Stimulated activated CD4-positive, alpha-beta T cell treated with anti-CD3 and anti-CD28 coated beads, TNF-alpha, amount 100 ng/mL, for 24 hours (primary cell): ENCODE measurements at places on chromosomes 5 and 9.

DNA sequence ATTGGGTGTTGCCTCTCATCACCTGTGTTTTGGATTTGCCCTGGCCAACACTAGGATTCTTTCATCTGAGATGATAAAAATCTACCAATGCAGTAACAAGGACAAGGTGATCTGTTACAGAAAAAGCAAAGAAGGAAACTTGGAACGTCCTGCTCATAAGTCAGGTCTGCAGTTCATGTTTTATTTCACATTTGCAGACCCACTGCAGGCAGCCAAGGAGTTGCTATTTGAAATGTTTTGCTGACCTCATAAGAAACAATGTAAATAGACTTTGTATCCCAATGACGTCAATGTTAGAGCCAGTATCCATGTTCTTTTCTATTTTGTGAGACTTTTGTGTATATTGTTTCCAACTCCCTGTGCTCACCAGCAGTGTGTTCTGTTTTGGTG lies 312.9 kb downstream of the DEPDC1B start:
- no peak for DNase-seq

- no peak for DNase-seq
These were observed 126.1 kb upstream of the NFIB start for GRCh38 chr9:14440062-14440461.

DNA sequence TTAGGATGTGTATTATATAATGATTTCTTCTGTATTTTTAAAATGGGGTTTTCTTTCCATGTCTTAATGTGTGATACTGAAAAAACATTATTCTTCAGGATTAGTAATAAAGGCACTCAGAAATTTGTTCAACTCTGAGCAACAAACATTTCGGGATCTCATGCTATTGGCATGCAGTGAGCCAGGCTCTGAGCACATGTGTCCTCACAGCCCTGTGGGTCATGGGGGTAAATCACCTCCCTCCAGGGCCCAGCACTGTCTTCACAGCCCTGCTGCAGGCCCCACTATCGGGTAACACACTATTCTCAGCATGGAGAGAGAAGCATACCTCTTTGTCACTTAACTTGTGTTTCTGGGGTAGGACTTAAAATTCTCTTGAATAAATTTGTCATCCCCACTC lies 14.0 kb downstream of the TMEM174 start:
- DNase-seq, result no peak

DNA sequence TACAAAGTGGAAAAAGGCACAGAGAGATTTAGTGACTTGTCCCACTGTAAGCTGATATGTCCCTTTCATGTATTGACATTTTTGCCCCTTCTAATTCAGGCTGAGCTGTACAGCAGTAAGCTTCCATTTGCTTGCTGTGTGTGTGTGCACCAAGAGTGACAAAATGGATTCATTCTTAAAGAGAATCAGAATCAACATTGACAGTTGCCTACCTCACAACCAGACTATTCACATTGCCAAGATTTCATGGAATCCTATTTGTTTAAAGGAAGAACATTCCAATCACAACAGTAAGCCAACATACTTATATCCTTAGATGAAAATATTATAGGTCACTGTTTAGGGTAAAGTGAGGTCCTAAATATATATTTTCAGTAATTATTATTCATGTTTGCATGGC lies 102.6 kb downstream of the TMEM232 start:
- DNase-seq, result no peak

- no peak for DNase-seq
These were observed 33.2 kb upstream of the ASTN2 start for GRCh38 chr9:117448066-117448465.

DNA sequence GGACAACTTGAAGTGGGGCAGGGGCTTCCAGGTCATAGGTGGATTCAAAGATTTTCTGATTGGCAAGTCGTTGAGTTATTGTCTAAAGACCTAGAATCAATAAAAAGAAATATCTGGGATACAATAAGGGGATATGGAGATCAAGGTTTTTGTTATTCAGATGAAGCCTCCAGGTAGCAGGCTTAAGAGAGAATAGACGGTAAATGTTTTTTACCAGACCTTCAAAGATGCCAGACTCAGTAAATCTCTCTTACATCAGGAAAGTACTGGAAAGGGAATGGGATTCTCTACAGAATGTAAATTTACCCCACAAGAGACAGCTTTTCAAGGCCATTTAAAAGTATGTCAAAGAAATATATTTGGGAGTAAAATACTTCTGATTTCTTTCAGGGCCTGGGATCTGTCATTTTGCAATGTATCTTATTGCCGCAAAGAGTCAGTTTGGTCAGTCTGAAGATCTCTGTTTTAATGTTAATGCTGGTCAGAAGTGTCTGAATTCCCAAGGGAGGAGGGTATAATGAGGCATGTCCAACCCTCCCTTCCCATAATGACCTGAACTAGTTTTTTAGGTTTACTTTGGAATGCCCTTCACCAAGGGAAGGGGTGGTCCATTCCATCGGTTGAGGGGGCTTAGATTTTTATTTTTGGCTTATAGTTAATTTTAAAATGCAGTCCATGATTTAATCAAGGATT lies 13.6 kb upstream of the LYSMD3 start:
- DNase-seq, result no peak

GRCh38 chr9:127873223-127873691 lies 4.2 kb downstream of the AK1 start:
- no peak for DNase-seq

DNA sequence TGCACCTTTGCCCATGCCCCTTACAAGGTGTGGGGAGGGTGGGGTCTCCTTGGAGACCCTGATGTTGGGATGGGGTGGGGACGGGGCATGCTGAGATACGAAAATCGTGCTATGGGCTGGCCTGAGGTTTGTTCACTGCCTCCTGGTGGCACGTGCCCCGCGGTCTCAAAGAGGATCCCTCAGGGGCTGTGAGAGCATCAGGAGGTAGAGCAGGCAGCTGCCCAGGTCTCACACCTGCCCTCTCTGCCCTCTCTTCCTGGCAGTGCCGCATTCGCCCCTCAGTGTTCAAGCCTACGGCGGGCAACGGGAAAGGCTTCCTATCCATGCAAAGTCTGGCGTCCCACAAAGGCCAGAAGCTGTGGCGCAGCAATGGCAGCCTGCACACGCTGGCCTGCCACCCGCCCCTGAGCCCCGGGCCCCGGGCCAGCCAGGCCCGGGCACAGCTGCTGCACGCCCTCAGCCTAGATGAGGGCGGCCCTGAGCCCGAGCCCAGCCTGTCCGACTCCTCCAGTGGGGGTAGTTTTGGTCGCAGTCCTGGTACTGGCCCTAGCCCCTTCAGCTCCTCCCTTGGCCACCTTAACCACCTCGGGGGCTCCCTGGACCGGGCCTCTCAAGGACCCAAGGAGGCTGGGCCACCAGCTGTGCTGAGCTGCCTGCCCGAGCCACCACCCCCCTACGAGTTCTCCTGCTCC lies 6.7 kb downstream of the N4BP3 start:
- DNase-seq, result no peak

- DNase-seq, result no peak
These were observed 180.8 kb downstream of the CARTPT start for GRCh38 chr5:71899865-71900342.

- no peak for DNase-seq
These were observed 24.3 kb upstream of the ENHO start for GRCh38 chr9:34546834-34547827.

DNA sequence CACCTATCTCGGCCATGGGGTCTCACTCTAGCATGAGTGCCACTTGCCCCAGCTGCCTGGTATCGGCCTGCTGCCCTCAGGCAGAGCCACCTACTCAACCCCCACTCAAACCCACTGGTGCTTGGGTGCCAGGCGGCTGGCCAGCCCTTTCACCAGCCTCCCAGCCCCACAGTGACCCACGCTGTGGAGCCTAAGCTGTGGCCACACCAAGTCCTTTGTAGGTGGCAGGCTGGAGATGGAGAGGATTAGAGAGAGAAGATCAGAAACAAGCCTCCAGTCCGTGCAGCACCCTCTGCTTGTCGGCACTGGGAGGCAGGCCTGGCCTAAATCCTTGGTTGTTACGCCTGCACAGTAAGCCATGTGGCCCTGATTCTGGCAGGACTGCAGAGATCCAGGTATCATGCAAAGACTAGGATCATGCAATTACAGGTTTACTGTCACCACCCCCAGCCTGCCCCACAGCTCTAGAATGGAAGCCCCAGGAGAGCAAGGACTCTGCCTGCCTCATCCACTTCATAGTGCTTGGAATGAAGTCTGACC lies 171.7 kb downstream of the COL23A1 start:
- no peak for DNase-seq

DNA sequence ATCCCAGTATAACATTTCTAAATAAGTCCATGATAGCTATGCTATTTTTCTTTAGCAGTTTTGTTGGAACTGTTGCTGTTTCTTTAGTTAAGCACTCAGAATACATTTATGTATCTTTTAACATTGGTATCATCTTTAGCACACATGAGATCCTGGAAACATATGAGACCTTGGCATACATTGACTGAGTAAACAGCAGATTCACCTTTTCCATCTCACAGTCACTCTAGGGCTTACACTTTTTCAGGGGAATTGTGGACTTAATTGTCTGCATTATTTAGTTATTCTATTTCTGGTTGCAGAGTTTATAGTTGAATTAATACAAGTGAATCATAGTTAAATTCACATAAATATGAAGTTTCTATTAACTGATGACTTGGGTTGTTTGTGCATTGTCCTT lies 70.1 kb downstream of the COMMD10 start:
- no peak for DNase-seq

DNA sequence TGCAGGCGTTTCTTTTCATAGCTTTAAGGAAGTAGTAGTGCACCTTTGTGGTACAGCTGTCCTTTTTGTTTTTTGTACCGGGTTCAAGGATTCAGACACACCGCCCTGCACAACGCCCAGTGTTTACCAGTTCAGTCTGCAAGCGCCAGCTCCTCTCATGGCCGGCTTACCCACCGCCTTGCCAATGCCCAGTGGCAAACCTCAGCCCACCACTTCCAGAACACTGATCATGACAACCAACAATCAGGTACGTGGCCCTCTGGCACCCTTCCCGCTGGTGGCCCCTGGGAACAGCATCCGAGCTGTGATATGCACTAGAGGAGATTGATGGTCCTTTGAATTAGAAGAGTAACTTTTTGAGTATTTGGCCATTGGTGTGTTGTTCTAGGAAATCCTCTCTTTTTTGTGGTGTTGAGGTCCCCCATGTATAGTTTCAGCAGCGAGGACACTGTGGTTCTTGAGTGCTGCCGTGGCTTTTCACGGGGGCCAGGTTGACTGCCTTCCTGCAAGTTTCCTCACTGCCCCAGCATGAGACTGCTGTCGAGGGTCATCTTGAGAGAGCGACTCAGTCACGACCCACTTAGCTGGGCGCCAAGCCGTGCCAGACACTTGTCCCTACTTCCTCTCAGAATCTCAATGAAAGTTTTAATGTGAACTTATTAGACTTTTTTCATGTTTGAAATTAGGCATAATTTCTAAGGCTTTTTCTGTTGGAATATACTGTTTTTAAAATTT lies 37.9 kb downstream of the TENT4A start:
- DNase-seq, result no peak

GRCh38 chr5:36180556-36181350 lies 28.8 kb downstream of the SKP2 start:
- DNase-seq, result no peak

- DNase-seq, result peak; percentile 26
These were observed 3.2 kb downstream of the SH3PXD2B start for GRCh38 chr5:172450861-172451695.

DNA sequence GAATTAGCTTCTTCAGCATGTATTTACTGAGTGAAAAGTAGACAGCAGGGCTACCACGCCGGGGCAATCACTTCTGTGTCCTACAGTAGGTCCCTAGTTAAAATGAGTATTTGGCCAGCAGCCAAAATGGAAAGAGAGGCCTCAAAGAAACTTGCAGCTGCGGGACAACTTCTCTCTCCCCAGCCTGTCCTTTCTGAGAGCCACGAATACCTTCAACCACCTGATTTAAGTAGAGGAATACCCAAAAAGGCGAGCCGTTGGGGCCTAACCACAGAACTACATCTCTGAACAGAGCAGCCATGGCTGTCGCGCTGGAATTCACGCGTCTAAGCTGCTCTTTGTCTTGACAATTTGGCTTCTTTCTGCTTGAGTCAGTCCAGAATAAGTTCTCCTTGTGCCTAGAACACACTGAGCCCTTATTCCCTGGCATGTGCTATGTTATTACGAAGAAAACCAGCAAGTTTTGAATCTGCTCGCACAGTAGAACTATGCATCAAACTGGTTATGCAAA lies 43.8 kb upstream of the GOLPH3 start:
- no peak for DNase-seq

DNA sequence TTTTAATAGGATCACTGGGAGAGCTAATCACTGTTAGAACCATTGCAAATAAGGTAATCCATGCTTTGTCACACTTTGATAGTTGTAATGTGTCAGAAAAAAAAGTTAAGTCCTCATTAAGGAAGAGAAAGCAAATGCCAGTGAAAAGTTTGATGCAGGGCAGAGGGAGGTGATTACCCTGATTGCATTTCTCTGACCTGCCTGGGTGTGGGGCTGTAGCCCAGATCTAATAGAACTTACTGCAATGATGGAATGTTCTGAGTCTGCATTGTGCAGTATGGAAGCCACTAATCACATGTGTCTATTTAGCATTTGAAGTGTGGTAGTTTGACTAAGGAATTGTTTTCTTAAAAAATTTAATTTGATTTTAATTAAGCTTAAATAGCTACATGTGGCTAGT lies 202.7 kb downstream of the ATP10B start:
- no peak for DNase-seq

DNA sequence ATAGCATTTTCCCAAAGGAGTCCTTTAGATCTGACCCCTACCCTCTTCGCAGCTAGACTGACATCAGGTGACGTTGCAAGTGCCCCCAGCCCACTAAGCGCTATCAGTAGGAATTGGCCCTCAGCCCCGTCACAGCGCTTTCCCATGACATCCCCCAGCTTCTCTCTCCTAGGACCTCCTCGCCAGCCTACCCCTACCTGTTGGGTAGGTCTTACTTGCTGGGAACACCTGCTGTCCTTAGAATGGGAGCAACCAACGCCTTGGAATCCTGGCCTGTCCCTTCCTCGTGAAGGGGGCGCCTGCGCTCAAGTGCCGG lies 584 bp upstream of the PIP5K1B start:
- no peak for DNase-seq

- no peak for DNase-seq
These were observed 292.1 kb upstream of the RORB start for GRCh38 chr9:74205056-74205455.

- no peak for DNase-seq
These were observed 64.6 kb downstream of the SH3TC2 start for GRCh38 chr5:148998174-148998797.

DNA sequence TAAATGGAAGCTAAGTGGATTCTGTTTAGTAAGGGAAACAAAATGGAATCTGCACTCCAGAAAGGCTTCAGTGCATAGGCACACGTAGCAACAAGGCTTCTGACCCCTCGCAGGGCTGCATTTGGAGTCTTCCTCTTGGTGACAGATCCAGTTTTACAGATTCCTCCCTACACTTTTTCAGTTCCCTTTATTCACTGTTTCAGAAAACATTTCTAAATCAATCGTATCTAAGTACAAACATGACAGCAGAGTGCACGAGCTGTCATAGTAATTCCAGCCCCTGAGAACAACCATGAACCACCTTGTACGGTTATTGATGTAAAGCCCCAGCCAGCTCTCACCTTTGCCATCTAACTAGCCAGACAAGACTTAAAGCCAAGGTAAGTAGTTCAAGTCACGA lies 491.6 kb downstream of the SEMA5A start:
- DNase-seq, result no peak
